ENCODE measurements at places on chromosomes 4 and X.

- DNase-seq: no peak
Measured at GRCh38 chrX:57902633-57903032, 7.6 kb downstream of the ZXDA start.

DNA sequence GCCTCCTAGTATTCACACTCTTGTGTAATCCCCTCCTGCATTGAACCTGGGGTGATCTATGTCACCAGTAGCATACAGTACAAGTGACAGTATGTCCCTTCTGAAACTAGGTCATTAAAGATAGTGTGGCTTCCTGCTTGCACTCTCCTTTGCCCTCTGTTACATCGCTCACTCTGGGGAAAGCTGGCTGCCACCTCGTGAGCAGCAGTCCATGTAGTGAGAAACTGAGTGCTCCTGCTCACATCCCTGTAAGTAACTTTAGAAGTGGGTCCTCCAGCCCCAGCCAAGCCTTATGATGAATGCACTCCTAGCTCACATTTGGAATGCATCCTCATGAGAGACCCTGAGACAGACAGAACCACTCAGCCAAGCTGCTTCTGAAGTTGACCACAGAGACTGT lies 89.8 kb upstream of the TNIP3 start:
- no peak for DNase-seq

- no peak for DNase-seq
Measured at GRCh38 chr4:147479786-147480185, 1.1 kb upstream of the EDNRA start.

DNA sequence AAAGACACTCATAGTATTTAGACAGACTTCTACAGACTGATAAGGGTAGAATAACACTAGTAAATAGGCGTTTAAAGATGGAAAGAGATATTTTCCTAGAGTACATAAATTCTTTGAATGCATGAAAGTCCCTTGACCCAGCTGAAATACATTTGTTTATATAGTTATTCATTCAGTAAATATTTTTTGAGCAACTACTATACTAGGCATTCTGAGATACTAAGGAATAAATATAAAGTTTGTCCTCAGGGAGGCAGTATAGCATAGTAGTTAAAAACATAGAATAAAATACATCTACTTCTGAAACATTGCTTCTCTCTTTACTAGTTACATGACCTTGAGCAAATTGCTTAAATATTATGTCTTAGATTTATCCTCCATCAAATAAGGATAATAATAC lies 27.4 kb downstream of the HMGN5 start:
- DNase-seq: no peak

DNA sequence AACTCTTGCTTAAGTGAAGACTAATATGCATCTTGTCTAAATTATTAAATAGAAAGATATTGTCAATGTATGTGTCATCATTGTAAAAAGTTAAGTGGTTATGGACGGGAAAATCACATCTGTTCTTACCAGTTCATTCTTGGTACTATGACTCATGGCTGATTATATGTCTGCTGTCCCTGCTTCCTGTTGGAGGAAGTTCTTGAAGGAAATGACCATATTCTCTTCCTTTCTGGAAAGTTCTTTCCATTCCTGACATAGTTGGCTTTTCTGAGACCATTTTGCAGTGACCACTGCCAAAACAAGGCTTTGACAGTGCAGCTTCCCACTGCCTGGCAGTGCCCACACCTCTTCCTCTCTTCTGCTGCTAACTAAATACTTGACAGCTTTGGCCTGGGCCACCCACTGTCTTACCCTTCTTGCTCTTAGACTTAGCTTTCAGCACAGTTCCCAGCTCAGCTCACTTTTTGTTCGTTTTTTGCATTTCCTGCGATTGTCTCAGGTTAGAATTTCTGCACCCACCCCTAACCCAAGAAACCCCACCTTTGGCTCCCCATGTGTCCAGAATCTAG lies 13.2 kb upstream of the CLDN24 start:
- no peak for DNase-seq

DNA sequence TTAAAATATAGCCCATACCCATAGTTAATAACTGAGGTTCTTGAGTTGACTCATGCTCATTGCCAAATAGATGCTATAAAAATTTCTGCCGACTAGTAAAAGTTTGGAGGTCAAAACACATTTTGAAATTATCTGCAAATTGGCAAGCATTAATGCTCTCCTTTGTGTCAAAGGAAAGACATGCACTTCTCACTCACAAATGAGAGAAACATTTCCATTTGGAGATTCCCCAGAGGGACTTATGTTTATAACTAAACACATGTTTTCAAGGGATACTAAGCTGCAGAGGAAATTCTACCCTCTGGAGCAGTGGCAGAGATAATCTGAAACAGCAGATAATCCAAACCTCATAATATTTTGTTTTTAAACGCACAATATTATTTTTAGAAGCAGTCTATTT lies 45.7 kb upstream of the CCDC160 start:
- DNase-seq: no peak

DNA sequence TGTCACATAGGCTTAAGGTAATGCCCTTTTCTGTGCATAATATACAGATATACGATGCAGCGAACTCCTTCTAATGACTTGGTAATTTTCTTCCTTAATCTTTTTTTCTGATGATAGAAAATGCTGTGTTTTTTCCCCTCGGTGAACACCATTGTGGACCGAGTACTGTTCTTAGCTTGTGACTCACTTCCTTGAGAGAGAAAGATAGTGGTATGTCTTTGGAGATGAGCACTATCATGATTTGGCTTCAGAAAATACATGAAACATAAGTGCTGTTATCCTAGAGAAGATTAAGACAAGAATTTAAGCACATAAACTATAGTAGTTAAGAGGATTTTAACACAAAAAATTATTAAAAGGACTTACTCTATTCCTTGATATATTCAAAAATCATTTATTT lies 63.9 kb downstream of the RS1 start:
- DNase-seq: no peak

- no peak for DNase-seq
Measured at GRCh38 chr4:86092684-86093083, 267.2 kb downstream of the MAPK10 start.

- DNase-seq: no peak
Measured at GRCh38 chr4:16199093-16199492, 27.2 kb downstream of the TAPT1 start.

DNA sequence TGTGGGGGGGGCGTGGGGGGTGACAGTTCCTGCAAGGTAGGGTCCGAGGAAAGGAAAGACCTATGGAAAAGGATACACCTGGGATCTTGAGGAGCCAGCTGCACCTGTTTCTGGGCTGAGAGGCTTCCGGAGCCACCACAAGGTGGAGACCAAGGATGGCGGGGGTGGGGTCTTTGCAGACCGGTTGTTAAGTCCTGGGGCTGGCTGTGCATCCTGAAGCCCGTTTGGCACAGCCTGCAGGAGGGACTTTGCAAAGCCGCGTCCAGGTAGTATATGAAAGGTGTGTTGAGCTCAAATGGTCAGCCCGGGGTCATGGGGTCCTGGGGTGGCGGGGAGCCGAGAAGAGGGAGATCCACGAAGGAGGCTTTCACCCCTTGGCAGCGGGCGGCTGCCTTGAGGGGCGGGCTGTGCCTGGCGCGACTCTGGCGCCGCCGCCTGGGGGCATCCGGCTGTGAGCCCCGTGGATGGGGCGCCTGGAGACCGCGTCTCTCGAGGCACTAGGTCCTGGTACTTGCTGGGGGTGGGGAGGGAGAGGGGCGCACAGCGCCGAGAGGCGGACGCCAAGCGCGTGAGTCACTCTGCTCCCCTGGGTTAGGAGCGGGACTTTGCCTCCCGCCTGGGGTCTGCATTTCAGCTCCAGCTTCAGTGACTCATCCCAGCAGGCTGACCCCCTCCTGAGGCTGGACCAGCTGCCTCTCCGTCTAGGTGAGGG lies 58.2 kb upstream of the DYNLT3 start:
- DNase-seq: no peak

DNA sequence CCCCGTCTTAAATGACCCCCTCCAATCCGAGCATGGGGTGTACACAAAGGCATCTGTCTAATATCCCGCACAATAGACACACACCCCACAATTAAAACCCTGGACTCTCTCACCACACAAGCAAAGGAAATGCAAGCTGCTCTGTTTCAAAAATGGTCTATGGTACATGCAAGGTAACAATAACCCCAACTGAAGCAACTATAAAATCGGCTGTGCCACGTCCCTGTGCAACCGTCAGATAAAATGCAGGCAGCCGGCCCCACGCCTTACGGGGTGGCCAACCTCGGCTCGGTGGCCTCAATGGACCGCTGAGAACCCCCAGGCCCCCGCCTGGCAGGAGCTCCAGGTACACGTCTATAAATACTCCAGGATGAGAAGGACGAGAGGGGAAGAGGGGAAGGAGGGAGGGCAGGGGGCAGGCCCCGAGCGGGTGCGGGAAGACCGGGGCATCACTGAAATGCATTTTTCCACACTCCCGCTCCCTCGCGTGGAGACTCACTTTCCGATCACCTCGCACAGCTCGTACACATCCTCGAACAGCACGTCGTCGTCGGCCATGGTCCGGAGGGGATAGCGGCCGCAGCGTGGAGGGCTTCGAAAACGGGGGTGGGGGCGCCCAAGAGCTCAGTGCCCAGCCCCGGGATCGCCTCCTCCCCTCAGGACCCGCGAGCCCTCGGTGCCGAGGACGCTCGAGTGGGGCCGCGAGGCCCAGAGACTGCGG lies 763 bp downstream of the CASK start:
- peak; percentile 7 for DNase-seq

All from activated T-cell treated with anti-CD3 and anti-CD28 coated beads for 1 hour (primary cell).